ENCODE measurements at places on chromosomes 11 and 22.

DNA sequence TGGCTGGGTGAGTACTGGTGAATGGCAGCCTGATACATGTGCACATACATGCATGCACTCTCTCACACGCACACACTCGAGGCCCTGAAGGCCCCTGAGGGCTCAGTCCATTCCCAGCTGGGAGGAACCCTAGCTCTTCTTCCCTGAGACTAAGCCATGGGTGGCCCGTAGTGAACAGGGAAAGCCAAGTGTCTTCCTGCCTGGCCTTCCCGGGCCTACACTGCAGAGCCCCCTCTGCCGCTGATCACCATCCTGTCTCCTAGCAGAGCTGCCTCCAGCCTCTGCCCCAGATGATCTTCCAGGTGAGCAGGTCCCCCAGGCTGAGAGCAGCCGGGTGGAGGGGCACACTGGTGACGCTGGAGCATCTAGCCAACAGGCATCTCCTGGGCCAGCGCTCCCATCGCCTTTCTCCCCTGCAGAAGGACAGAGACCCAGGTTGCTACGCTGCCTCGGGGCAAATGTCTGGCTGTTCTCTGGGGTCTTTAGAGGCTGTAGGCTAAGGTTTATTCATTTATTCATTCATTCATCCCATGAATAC, 57.3 kb downstream of the CD82 start:
- no peak for DNase-seq

DNA sequence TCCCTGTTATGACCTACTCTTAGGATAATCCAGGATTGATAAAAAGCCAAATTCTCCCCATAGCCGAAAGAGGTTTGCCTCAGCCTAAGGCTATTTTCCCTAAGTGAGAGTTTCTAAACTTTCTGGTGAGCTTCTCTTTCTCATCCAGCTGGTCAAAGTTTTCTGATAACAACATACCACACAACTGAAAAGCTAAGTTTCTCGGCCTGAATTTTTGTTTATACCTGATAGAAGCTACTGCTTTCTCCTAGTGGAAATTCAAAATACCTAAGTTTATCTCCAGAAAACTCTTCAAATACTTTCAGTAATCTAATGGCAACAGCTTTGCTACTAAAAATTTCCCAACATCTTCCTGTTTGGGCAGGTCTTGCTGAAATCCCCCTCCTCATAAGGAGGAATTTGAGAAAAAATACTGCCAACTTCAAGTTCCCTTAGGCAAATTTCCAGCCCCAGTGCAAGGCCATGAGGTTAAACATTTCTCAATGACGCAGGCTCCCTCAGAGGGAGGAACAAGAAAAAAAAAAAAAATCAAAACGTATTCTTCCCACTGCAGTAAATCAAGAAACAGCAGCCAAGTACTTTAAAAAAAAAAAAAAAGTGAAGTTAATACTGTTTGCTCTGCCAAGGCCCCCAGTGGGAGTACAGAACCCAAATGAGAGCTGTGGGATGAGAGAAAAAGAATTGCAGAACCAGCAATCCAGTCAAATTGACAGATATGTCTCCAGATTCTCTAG, 127.0 kb downstream of the MRTFA start:
- DNase-seq: peak; percentile 19

GRCh38 chr22:23190526-23190925, 10.2 kb downstream of the BCR start:
- no peak for DNase-seq

- DNase-seq: no peak
These were observed 20.6 kb upstream of the TLCD5 start for GRCh38 chr11:120304526-120304925.

- no peak for DNase-seq
These were observed 1.2 kb upstream of the CASTOR1 start for GRCh38 chr22:30290342-30291057.

- peak; percentile 54 for DNase-seq
These were observed at the start of gene RIC3 for GRCh38 chr11:8168485-8169257. Gene RIC3, minus strand, starts transcription at chr11:8169025. Its CDS starts 36 bp downstream, at chr11:8168989.

- peak; percentile 23 for DNase-seq
These were observed 19.7 kb downstream of the MYO7A start for GRCh38 chr11:77147668-77148321.

- DNase-seq: no peak
These were observed 20.0 kb downstream of the CD82 start for GRCh38 chr11:44585421-44585820.

DNA sequence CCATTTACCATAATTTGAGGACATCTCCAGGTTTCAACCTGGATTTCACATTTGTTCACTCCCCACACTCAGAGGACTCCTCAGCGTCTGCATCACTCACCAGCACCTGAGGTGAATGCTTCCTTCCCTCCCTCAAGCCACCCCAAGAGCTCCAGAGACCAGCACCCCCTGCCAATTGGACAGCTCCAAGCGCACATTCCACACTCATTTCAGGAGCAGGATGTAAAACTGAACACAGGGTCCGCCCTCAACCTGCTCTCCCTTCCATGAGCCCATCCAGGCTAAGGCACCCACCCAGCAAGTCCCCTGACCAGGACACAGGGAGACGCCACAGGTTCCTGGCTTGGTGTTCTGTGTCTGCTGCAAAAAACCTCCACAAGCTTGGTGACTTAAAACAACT, 3.9 kb downstream of the SCGB1D1 start:
- DNase-seq: no peak

DNA sequence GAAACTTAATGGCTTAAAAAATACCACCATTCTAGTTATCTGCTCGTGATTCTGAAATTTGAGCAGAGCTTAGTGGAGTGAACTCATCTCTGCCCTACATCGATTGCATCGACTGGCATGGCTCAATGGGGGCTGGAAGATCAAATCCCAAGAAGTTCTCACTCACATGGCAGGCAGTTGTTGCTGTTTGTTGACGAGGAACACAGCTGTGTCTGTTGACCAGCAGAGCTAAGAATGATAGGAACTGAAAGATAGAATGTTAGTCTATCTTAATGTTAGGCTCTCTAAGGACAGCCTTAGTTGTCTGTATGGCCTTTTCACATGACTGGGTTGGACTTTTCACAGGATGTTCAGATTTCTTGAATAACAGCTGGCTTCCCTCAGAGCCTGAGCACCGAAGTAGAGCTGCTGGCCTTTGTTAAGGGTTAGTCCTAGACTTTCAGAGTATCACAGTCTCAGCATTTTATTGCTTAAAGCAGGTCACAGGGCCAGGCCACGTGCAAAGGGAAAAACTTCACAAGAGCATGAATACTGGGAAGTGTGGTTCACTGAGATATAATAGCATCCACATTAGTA, 31.6 kb upstream of the IZUMO1R start:
- DNase-seq: no peak

DNA sequence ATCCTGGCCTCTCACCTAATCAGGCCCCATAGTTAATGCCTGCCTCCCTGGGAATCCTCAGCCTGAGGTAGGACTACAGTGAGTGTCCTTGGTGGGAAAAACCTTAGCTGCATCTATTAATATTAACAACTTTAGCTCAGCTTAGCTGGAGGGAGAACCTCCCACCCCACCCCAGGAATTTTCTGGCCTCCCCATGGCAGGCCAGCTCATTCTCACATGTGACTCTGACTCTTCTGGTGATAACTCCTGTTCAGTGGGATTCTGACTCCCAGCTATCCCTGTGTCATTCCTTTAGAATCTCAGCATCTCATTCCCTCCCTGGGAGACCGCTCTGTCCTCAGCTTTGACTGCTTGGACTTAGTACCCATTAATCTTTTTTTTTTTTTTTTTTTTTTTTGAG, 14.5 kb downstream of the ART5 start:
- DNase-seq: no peak

GRCh38 chr11:14813516-14813915, 78.5 kb downstream of the CYP2R1 start:
- DNase-seq: no peak

GRCh38 chr11:96173422-96173821, 169.6 kb downstream of the MAML2 start:
- DNase-seq: no peak

GRCh38 chr22:44730022-44730393, 22.4 kb upstream of the ARHGAP8 start:
- DNase-seq: no peak

- no peak for DNase-seq
These were observed 8.8 kb downstream of the ARCN1 start for GRCh38 chr11:118581057-118581456.

DNA sequence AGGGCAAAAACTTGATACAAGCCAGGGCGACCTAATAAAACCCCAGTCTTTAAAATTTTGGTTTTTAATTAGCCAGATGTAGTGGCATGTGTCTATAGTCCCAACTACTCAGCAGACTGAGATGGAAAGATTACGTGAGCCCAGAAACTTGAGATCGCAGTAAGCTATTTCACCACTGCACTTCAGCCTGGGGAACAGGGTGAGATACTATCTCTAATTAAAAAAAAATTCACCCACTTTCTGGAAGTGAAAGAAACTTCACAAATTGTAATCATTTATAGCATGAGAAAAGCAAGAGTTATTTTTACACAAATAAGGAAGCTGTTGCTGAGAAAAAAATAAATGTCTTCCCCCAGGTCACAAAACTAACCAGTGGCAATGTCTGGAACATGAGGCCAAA, 882 bp upstream of the GLYATL2 start:
- DNase-seq: no peak

DNA sequence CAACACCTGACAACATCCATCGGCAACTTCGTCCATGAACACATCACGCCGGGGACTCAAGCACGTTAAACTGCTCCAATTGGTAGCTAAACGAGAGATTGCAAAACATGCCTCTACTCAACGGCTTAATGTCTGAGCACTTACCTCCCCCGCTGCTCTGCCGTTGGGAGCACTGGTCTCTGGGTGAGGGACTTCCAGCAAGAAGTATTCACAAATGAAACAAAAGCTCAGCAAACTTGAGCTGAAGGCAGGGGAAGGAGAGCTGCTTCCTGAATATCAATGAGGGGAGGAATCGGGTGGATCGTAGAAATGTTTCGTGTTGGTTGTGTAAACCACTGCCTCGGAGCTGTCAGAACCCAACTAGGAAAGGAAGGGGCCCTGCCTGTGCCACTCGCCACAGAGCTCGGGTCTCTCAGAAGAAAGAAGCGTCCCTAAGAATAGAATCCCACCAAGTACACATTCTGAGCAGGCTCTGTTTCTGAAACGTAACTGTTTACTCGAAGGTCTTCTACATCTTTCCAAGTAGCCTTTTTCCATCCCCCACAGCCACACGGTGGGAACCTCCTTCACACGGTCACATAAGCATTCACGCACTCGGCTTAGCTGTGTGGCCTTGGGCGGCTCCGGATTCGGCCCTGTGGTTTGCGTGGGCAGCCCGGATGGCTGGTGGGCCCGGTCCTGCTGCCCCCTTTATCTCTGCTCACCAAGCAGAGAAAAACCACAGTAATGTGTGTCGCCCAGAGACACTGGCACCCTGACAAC, at the start of gene MLC1:
Gene MLC1 (minus strand): TSS at position 216 of the 762 bp plus-strand sequence. CDS start 524 bp downstream, outside the sequence.
- peak; percentile 29 for DNase-seq

DNA sequence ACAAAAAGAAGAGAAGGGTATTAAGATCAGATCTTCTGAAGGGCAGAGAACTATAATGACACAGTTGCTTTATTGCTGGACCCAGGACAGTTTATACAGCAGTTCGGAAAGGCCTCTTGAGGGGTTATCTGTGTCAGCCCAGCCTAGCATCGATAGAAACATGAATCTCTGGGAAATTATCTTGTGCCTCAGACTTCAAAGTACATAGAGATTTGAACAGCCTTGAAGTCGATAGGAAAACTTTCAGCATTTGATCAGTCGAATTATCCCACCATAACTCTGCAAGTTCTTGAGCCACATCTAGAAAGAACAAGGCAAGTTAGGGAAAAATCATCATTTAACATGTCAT, 2.5 kb upstream of the LMO2 start:
- no peak for DNase-seq

DNA sequence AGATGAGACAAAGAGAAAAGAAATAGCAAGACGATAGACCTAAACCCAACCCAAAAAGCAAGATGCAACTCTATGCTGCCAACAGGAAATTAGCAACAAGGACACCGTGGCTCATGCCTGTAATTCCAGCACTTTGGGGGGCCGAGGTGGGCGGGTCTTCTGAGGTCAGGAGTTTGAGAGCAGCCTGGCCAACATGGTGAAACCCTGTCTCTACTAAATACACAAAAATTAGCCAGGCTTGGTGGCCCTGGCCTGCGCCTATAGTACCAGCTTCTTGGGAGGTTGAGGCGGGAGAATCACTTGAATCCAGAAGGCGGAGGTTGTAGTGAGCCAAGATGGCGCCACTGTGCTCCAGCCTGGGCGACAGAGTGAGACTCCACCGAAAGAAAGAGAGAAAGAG, 24.3 kb upstream of the IL10RA start:
- DNase-seq: no peak

GRCh38 chr11:3849297-3849874, 6.1 kb upstream of the STIM1 start:
- peak; percentile 39 for DNase-seq

DNA sequence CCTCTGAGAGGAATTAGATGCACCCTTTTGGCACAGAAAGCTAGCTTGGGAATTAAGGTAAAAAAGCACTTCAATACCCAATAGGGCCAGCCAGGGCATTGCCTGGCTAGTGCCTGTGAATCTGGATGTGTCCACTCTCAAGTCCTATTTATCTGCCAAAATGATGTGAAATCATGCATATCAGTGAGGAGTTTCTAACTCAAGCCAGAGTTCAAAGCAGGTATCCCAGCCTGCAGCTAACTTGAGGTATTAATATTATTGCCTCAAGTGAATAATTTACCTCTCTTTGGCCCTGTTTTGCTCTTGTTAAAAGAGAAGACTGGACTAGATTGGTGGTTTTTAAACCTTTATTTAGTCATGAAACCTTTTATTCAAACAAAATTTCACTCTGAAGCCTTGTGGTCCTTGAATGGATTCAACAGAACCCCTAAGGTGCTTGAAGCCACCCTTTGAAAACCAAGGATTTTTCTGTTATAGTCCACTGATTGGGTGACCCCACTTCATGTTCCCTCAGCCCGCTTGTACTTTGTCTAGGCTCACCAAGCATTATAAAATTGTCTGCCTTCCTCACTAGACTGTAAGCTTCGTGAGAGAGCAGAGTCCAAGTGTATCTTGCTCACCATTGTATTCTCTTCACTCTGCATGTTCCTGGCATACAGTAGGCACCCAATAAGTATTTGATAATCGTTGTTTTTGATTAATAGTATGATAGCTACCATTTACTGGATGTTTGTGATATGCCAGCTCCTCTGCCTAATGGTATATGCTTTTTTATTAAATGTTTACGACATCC, 4.5 kb downstream of the RNF121 start:
- no peak for DNase-seq

DNA sequence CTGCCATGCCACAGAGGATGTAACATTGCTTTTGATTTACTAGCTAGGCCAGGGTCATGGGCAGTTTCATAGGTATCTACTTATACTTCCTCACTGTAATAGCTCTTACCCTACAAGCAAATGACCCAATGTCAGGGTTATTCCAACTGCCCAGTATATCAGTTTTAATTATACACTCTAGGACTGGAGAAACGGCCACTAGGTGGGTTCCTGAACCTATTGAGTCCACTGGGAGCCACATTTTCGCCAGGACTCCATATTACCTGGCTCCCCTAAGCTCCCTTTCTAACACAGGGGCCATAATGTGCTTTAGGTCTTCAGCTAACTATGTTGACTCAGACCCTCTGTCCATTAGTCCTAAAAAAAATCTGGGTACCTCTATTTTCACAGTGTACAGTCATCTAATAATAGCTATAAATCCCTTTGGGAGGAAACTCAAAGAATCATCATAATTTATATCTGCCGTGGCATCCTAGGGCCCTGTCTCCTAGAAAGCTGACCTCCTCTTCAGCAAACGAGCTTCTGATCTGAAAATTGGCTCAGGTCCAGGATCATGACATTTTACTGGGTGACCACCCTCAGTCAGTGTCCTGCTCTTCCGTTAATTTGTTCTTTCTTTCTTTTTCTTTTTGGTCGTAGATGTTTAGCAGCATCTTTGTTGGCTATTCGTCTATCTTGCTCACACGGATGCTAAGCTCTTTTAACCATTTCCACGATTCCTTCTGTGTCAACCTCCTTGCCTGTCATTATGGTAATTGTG, 244.3 kb downstream of the FAM76B start:
- DNase-seq: no peak
